ENCODE measurements at places on chromosomes 3 and 15.
A peak's percentile ranks its signal among the peaks of the same experiment; 100 is the strongest.

GRCh38 chr15:39944726-39945125, 10.8 kb downstream of the EIF2AK4 start:
- no peak for DNase-seq

DNA sequence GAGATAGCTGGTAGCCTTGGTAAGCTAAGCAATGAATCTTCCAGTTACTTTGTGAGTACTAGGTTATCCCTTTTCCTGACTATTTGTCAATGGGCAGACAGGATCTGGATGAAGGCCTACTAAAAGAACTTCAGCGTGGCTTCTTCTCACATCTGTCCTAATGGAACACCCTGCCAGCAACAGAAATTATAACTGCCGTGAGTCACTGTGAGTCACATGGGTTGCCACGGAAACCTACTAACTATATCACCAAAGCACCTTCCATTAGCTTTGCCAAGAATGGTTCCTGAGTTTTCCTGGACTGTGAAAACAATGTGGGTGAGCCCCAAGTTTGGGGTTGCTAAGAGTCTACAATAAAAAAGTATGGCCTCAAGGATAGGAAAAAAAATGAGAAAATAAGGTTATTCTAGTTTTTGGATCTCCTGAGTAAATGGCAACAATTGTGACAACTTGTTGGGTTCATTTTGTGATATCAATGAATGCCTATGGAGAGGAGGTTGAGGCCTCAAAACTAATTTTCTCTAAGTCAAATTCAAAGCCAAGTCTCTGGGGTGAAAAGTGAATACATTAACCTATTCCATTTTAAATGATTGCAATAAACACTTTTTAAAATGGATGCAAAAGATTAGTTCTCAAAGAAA, 195.1 kb upstream of the ICE2 start:
- DNase-seq: peak; percentile 68

DNA sequence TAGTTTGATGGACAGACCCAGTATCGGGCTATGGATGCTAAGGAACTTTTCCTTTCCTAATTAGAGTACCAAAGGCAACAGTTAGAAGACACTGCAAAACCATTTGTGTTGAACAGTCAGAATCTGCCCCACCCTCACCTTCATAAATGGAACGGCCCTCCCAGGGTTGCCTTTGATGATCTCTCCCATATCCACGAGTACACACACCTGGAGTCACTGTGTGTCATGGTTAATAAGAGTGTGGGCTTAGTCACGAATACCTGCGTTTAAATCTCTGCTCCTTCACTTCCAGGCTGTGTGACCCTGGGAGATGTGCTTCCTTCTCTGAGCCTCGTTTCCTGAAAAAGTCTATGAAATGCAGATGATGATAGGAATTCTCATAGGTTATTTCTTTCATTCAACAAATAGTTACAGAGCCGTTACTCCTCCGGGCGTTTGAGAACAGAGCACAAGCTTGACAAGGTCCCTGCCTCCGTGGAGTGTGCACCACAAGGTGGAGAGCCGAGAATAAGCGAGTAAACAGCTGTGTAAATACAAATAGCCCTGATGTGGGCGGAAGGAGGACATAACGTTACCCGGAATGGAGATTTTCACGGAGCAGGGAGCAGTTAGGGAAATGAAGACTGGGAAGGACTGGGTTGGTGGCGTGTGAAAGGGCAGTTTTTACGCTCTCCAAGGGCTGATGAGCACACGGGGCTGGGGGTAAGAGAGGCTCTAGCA, 6.7 kb downstream of the SLC51A start:
- no peak for DNase-seq

GRCh38 chr3:19947549-19948225, 790 bp downstream of the RAB5A start:
- peak; percentile 60 for DNase-seq

- DNase-seq: no peak
Measured at GRCh38 chr3:46634856-46635255, 22.5 kb downstream of the FAM240A start.

DNA sequence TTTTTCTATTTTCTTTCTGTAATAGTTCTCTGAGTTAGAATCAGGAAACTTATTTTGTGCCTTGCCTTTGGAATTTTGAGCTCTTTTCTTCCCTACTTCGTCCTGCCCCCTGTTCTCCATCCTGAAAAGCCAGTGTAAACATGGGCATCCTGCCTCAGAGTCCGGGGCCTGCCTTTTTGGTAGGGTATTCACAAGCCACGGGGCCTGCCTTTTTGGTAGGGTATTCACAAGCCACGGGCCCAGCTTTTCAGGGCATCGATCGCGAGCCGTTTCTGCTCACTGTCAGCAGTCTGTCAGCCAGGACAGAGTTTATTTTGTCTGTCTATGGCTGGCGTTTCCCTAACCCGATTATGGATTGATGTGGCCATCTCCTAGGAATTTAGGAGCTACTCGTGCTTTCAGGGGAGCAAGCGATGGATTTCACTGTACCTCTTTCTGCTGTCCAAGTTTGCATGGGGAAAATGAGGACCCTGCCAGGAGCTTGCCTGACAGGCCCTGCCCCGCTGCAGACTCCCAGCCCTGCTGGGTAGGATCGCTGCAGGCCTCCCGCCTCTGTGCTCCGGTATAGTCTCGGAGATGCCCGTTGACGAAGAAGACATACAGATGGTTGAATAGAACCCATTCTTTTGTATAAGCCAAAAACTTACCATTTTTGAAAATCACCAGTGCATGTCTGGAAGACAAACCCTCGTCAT, 12.8 kb downstream of the SYNM start:
- DNase-seq: no peak

DNA sequence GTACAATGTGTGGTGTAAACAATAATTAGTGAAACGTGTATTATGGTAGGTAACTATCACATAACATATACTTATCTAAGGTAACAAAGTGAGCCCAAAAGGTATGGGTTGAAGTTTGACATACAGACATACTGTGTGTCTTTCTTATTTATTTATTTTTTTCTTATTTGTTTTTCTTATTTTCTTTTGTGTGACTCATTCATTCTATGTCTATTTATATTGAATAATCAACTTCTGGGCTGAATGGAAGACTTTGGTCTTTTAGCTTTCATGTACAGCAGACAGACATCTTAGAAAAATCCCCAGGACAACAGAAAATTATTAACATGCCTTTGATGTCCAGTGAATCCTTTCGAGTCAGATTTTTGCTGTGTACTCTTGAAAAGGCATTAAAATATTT, 200.3 kb upstream of the SLC2A2 start:
- DNase-seq: no peak

GRCh38 chr15:89993349-89993748, 7.8 kb upstream of the ZNF710 start:
- no peak for DNase-seq

DNA sequence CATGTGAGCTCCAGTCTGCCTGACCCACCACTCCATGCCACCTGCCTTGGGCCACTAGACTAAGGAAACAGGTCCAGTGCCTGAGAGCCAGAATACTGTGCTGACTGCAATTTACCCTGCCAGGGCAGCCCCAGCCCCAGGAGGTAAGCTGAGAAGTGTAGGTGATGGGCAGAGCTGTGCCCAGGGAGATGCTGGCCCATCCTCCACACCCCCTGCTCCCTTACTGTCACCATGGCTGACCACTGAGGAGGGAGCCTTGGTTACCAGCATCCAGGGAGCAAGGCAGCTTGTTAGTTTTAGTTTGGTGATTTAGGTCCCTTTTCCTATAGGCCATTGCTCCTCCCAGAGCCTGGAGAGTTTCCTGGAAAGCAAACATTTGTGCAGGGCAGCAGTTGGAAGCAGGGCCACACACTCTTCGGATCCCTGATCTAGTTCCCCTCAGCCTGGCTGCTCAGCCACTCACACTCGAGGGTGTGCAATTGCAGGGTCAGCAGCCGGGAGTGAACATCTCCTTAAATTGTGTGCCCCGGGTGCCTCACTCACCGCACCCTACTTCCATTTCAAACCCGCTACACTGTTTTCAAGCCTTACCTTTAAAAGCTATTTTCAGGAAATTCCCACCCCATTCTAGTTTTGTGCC, 2.0 kb downstream of the GALNT15 start:
- no peak for DNase-seq

DNA sequence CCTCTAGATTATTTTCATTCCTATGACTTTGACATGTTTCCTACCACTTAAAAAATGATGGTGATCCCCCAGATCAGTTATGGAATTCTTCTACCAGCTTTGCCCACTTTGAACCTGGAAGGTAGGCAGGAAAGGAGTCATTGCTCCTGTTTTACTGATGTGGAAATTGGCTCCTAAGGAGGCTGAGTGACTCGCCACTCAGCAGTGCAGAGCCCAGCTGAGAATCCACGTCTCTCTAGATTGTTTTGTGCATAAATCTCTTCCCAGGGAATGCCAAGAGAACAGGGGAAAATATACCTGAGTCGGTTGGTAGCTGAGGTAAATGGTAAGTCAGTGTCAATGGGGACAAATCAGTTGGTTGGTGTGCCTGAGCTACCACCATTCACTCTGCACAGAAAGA, 4.7 kb downstream of the LTF start:
- no peak for DNase-seq

DNA sequence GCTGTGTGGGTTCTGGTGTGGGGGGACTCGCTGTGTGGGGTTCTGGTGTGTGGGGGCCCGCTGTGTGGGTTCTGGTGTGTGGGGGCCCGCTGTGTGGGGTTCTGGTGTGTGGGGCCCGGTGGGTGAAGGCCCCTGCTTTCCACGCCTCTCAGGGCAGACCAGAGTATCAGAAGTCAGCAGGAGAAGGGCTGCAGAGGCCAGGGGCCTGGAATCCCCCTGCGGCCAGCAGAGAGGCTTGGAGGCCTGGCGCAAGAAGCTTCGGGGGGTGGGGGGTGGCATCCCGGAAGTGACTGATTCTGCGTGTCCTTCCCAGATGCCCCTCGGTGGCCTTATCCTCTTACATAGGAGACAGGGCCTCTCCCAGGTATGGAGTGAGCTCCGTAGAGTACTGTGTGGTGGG, 37.4 kb downstream of the TNK2 start:
- DNase-seq: no peak

GRCh38 chr15:29435811-29436210, 166.2 kb upstream of the NSMCE3 start:
- DNase-seq: no peak

DNA sequence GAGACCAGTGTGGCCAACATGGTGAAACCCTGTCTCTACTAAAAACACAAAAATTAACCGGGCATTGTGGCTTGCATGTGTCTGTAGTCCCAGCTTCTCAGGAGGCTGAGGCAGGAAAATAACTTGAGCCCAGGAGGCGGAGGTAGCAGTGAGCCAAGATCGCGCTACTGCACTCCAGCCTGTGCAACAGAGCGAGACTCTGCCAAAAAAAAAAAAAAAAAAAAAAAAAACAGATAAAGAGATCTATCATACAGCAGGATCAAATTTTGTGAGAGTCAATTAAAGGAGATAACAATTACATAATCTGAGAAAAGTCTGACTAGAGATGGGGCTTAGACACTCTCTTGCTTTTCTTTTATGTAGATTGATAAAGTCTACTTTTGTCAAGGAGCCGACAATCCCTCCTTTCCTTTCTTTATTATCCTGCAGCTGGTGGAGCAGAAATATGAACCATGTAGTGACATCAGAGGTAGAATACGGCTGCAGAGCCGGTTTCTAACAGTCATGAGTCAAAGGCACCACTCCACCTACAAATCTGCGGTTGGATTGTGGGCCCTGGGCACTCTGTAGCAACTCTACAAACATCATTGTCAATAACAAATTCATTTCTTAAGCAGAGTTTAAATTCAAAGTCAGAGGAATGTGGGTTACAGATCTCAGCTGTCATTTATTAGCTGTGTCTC, 9.0 kb downstream of the C2CD4A start:
- no peak for DNase-seq

DNA sequence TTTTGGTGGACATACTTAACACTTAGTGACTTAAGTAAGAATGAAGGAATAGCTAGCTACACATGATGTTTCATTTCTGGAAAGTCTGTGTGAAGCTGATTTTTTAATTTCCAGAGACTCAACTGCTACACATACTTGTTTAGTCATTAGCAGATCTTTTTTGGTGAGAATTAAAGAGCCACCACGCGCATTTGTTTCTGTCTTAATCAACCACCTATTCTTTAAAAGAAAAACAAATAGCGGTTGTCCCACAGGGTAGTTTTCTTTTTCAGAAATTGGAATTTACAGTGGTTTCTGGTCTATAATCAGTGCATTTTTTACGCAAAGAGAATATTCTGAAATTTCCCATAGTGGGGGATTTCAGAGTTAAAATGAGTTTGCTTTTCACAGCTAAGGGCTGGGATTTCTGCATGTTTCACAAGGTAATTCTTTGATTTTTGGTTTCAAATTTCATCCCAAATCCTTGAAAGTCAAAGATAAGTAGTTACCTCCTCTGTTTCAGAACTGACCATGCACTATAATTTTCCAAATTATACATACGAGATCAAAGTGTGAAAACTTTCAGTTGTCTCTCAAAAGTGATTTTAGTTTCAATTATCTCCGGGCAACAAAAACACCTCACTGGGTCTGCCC, 631.0 kb upstream of the GRM7 start:
- DNase-seq: no peak
